ENCODE measurements at places on chromosomes 12 and 14. TPM values are rescaled to one million over a fixed set of nuclear protein-coding genes. Genes with fewer than 3 reads are reported as not detected.

GRCh38 chr12:124648710-124649384 is 81.4 kb upstream of the NCOR2 start:
- H3K27ac ChIP-seq, result no peak overlapping the region
- H3K4me3 ChIP-seq, result no peak overlapping the region
- H3K4me1 ChIP-seq, result no peaks in the 10 kb centered on the region
- H3K36me3 ChIP-seq, result no peaks in the 10 kb centered on the region
- H3K27me3 ChIP-seq, result no peaks in the 10 kb centered on the region
- DNase-seq, result no peak

DNA sequence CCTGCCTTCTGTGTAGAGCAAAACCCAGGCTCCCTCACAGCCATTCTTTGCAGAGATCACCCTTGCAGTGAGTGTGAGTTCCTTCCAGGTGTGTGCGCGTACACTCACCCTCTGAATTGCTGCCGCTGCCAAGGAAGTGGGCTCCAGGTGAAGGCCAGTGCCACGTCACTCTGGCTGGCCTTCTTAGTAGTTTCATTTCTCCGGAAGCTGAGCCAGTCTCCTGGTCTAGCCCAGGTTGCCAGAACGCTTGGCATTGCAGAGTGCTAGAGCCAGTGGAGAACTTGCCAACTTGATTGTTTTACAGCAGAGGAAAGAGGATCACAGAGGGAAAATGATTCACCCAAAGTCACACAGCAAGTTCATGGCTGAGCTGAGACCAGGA is 11.0 kb downstream of the CBLN3 start:
- no peaks in the 10 kb centered on the region for H3K4me1 ChIP-seq
- H3K36me3 ChIP-seq, result peaks cover 20% of the 10 kb centered on the region
- no peak overlapping the region for H3K27ac ChIP-seq
- no peak overlapping the region for H3K4me3 ChIP-seq
- no peak for DNase-seq

LHX5 gene
- not detected for total RNA-seq

MSI1 gene
- not detected for total RNA-seq

DNA sequence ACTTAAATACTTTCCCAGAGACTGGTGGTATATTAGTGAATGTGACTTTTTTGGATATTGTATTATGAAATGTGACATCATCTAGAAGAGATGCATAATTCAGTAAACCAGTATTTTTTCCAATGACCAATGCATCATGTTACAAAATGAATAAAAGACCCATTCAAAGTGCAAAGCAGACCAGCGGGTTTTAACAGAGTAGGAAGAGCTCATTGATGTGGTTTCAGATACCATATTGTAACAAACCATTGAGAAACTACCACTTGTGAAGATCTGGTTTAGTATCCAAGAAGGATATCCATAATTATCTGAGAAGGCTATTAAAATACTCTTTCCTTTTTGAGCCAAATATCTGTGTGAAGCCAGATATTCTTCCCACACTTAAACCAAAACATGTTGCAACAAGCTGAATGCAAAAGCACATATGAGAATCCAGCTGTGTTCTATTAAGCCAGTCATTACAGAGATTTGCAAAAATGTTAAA is 47.7 kb downstream of the MVK start:
- H3K36me3 ChIP-seq, result no peaks in the 10 kb centered on the region
- H3K27ac ChIP-seq, result no peak overlapping the region
- no peak overlapping the region for H3K4me3 ChIP-seq
- DNase-seq, result no peak
- H3K27me3 ChIP-seq, result peaks cover 5% of the 10 kb centered on the region

ABCD4 gene
- total RNA-seq, result 33.8 TPM

All from sigmoid colon (tissue), 7 donors.